ENCODE measurements at places on chromosomes 6 and 20.

DNA sequence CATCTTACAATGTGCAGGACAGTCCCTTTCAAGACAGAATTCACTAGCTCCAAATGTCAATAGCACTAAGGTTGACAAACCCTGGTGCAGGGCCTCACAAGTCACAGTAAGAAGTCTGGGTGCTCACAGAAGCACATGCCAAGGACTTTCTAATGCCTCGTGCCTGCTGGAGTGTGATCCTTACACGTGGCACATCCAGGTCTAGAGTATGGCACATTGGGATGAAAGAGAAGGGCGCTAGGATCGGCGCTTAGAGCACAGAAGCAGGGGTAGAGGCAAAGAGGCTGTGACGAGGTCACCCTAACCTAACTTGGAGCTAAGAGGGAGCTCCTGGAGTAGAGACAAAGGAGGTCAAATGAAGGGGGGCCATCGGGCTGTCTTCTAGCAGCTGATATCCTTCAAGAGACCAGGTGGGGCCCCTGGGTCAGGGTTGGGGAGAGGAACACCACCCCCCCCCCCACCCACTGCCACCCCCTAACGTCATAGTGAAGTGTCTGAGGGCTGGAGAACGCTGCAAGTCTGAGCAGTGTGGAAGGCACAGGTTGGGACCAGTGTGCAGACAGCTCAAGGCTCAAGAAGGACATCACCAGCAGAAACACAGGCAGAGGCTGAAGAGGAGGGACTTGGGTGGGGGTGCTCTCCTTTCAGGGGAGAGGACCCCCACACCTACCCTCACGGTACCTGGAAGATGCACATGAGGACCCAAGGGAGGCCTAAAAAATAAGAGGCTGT, 97.8 kb upstream of the MRPS10 start:
- no peak for DNase-seq

DNA sequence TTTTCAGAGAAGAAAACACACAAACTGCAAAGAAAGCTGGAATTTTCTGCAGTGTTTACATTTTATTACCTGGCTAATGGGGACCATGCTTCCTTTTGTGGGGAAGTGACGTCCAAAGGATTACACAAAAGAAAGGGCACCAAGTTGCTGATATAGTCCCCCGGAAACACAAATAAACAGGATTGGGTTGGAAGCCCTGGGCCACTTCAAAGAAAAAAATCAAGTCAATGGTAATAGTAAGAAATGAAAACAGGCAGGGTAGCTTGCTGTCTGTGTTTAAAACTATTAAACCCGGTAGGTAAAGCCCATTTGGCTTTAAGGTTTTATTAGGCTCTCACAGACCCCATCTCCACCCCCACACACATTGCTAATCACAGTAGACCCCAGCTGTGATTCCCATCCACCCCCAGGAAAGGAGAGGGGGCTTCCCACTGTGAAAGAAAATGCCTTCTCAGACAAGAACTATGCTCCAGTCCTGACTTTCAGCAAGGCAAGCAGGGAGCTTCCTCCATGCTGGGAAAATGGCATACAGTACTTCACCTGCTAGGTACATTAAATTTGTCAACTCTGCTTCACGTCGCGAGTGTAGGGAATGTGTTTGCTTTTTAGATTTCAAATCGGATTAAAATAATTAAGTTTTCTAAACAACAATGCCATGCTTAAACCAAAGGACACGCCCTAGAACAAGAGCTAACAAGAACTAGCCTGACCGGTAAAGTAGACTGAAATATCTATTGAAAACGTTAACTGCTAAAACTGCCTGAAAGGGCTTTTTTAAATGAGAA, 1.1 kb downstream of the PERP start:
- DNase-seq: no peak

GRCh38 chr6:56003616-56004015, 128.2 kb upstream of the BMP5 start:
- no peak for DNase-seq

GRCh38 chr6:43886067-43886461, 116.1 kb downstream of the VEGFA start:
- DNase-seq: no peak

DNA sequence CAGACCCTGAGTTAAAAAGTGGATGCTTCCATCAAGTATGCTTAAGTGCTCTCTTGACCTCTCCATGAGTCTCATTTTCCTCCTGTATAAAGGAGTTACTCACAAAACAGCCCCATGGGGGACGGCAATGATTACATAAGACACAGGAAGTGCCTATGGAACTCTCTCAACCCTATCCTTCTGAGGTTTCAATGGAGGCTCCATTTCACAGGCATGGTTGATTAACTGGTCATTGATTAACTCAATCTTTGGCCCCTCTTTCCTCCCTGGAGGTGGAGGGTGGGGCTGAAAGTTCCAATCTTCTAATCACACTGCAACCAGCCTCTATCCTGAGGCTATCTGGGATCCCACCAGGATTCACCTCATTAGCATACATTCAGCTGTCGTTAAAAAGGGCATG, 29.3 kb downstream of the CST8 start:
- DNase-seq: peak; percentile 6

DNA sequence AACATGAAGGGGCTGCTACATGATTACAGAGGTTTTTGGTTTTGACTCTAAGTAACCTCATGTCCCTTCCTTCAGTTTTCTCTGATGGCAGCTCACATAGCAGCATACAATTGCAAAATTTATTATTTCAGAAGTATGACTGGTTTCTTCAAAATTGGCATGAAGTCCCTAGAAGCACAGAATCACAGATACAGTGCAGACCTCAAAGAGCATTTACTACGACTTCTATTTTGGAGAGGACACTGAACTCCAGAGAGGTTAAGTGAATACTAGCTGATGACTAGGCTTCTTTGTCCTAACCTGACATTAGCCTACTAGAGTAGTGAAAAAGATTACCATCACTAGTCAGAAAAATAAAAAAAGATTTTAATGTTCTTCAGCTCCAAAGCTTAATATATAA, 664.3 kb downstream of the RFPL4B start:
- DNase-seq: no peak

DNA sequence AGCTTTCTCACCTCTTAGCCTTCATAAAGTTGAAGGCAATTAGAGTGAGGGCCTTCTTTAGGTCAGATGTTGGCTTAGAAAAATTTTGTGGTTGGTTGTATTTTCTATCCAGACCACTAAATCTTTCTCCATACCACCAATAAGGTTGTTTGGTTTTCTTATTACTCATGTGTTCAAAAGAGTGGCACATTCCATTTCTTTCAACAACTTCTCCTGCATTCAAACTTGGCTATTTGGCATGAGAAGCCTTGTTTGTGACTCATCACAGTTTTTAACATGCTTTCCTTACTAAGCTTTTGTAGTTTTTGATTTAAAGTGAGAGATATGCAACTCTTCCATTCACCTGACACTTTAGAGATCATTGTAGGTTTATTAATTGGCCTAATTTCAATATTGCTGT, 949.6 kb downstream of the TBC1D32 start:
- no peak for DNase-seq

DNA sequence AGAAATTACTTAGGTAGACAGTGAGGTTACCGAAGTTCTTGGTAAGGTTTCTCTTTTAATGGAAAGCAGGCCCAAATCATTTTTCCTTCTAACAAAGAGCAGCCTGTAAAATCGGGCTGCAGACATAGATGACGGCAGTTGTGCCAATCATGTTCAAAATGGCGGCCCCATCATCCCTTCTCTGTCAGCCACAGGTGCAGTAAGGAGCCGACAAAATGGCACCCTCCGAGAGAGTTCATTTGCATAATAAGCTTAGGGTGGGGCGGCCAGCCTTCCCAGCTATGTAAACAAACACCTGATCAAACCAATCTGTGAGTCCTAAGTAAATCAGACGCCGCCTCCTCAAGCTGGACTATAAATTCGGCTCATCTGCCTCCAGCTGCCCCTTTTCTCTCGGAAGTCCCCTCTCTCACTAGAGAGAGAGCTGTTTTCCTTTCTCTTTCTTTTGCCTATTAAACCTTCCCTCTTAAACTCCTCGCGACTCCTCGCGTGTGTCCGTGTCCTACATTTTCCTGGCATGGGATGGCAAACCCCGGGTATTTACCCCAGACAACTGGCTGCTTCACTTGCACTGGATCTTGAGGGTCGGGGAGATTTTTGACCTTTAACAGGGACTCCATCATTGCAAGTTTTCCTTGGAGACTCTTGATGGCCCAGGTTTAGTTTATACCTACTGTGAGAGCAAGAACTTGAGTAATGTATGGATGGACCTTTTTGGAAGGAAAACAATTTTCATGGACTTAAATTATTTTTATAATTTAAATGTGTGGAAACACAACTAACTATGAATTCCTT, 8.9 kb upstream of the DDR1 start:
- DNase-seq: no peak

DNA sequence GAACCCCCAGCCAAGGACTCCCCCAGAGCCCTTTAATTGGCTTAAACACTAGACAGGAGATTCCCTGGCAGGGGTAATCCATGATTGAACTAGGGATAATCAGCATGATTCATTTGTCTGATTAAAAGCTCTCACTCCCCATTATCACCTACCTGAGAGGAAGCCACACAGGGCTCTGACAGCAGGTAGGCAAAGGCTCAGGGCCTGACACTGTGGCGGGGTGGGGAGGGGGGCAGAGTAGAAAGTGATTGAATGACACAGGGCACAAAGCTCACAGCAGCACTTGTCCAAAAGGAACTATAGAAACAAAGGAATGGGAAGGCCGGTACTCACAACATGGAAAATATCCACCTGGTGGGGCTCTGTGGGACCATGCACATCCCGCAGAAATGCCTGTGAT, 231.6 kb downstream of the MAFB start:
- peak; percentile 19 for DNase-seq

- DNase-seq: no peak
Measured at GRCh38 chr20:856361-856775, 22.9 kb downstream of the FAM110A start.

DNA sequence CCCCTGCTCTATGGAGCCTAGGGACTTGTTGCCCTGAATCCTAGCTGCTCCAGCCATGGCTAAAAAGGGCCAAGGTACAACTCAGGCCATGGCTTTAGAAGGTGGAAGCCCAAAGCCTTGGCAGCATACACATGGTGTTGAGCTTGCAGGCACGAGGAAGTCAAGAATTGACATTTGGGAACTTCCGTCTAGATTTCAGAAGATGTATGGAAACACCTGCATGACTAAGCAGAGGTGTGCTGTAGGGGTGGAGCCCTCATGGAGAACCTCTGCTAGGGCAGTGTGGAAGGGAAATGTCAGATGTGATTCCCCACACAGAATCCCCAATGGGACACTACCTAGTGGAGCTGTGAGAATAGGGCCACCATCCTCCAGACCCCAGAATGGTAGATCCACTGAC, 95.1 kb upstream of the TMEM170B start:
- DNase-seq: no peak

DNA sequence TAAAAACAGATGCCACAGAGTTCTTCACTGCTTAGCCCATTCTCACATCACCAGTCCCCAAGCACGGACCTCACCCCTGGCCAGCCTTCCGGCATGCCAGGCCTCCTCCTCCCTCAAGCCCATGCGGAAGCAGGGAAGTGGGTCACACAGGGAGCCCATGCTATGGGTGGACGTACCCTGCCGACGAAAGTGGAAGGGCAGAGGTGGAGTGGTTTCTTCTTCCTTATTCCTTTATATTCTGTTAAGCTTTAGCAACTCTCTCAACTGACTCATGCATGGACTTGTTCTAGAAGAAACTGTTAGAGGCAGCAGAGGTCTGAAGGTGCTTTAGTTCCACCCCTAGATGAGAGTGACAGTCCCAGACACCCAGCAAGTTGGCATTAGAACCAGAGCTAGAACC, 118.6 kb downstream of the LY86 start:
- DNase-seq: no peak

DNA sequence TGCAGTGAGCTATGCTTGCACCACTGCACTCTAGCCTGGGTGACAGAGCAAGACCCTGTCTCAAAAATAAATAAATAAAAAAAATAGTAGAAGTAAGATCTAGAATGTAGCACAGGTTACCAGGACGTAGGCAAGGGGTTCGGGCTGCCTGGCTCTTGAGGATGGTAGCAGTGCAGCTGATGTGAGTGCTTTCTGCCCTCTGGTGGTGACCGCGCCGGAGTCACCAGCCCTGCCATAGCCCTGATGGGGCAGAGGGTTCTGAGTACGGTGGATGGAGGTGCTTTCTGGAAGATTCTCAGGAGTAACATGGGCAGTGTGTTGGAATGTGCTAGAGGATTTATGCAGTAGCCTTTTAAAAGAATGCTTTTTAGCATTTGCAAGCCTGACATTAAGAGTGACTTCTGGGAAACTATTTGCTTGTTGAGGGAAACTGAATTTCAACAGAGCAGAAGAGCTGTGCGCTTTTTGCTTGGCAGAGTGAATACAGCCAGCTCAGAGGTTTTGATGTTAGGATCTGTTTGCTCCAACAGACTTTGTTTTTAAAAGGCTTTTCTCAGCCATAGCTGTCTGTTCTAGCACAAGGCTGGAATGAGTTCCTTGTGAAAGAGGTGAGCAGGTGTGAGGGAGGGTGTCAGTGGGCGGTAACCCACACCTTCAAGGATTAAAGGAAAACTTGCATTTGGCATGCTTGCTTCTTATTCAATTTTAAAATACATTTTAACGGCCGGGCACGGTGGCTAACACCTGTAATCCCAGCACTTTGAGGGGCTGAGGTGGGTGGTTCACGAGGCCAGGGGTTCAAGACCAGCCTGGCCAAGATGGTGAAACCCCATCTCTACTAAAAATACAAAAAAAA, 65.9 kb downstream of the PTPN1 start:
- peak; percentile 72 for DNase-seq

DNA sequence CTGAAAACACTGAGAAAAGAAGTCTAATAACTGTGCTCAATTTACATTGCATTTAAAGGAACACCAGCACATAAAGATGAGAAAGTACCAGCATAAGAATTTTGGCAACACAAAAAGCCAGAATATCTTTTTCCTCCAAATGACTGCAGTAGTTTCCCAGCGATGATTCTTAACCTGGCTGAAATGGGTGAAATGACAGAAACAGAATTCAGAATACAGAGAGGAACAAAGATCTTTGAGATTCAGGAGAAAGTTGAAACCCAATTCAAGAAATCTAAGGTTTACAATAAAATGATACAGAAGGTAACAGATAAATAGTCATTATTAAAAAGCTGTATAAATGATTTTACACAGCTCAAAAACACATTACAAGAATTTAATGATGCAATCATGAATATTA, 197.0 kb upstream of the EYS start:
- DNase-seq: no peak

Data from A673 (cell line).